ENCODE measurements at places on chromosomes 1 and 21. TPM values are rescaled to one million over a fixed set of nuclear protein-coding genes. Genes with fewer than 3 reads are reported as not detected.

AKR7A3 gene
- 0.40 TPM for total RNA-seq

PDZK1IP1 gene
- not detected for total RNA-seq

PGD gene
- total RNA-seq, result 217 TPM

FHAD1 gene
- 0.27 TPM for total RNA-seq

CLDN17 gene
- not detected for total RNA-seq

DHRS3 gene
- 24.5 TPM for total RNA-seq

TRIM46 gene
- 7.2 TPM for total RNA-seq

PEF1 gene
- 63.0 TPM for total RNA-seq

TRAF5 gene
- total RNA-seq, result 13.0 TPM

SAMD11 gene
- total RNA-seq, result not detected

TPR gene
- total RNA-seq, result 140 TPM

DDAH1 gene
- total RNA-seq, result 155 TPM

SH2D2A gene
- 0.27 TPM for total RNA-seq

Data from thoracic aorta endothelial cell (primary cell).